CD4-positive, alpha-beta T cell treated with Interleukin-2 at 100 ng/mL for 4 hours (primary cell): ENCODE measurements at places on chromosomes 7 and 10.
A peak's percentile ranks its signal among the peaks of the same experiment; 100 is the strongest.

GRCh38 chr10:79178070-79178576, 109.4 kb downstream of the ZMIZ1 start:
- no peak for DNase-seq

DNA sequence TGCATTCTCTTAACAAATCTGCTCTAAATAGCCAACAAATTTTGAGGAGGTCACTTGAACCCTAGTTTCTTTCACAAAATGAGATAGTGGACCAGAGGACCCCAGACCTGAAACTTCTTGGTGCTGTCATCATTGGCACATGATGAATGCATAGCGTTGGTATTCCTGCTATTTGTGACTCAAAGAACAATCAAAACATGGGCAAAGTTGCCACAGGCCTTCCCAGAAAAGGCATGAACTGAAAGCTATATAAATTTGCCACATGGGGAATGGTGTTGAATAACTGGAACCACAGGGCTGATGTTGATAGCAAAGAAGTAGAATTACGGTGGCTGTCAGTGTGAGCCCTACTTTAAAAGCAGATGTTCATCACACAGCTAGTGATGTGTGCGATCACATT, 219.9 kb upstream of the KMT2E start:
- no peak for DNase-seq

DNA sequence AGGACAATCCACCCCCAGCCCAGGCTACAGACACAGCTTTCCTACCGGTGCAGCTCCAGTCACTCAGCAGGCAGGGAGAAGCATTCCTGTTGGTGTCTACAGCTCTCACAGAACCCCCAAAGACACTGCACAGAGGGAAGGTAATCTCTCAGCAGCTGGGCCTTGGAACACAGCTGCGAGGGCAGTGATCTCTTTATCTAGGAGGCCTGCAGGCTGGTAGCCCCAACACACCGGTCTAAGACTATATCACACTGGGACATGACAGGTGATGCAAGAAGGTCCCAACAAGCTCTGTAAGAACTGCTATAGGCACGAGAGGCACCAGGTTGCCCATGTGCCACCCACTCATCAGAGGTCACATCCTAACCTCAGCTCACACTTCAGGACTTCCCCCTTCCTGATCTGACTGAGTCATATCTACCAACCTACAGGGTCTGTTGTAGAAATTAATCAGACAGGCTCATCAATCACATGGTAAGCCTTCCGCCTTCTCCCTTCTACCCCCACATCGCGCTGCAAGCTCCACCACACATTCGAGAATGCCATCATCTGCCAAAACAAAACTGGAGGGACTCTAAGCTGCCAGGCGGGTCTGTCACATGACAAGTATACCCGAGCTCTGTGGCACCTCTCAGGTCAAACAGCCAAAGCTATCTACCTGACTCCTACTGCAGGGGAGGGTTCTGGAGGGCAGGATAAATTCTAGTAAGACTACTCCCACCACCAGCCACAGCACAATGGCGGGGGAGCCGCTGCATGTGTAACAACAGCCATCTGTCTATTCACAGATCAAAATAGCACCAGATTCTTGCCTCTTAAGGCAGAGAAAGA, 26.1 kb downstream of the FAM53B start:
- peak; percentile 93 for DNase-seq

- DNase-seq = peak; percentile 14
These were observed 135.8 kb downstream of the CAMK1D start for GRCh38 chr10:12484941-12485805.

DNA sequence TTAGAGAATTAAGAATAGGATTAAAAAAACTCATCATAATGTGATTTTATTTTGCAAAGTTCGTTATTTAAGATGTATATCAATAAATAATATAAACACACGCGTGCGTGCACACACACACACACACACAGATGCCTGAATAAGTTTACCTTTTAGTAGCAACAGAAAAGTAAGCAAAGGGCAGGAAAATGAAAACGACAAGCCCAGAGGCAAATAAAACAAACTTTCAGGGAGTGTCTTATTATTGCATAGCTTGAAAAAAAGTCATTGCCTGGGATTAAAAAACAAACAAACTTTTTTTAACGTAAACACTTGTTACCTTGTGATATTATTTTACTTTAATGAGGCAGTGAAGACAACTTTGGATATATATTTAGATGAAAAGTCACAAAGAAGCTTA, 226.4 kb downstream of the BAMBI start:
- DNase-seq = no peak

GRCh38 chr10:553233-553632, 136.2 kb downstream of the DIP2C start:
- no peak for DNase-seq

DNA sequence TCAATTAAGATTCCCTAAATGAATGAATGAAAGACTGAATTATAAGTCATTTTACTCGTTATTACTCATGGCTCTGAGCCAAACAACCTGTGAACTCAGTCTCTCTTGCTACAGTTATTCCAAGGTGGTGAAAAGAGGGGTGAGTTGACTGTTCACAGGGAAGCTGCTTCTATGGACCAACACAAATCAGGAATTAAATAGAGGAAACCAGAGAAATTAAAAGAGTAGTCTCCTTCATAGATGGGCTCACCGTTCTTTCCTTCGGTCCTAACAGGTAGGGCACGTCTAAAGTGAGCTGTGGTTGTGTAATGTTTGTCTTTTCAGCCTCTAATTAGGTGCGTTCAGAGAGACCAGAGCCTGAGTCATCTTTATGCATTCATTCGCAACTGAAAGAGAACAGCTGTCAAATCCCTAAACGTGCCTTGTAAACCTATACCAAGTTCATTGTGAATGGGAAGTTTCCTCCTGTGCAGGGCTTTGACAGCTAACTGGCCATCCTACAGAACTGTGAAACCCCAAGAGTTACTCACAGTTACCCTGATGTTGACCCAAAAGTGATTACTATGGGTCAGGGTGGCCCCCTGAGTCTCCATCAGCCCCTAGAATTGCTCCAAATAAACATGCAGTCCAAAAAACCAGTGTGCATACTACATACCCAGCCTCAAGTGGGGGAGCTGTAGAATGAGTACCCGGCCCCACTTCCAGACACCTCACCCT, 18.2 kb upstream of the C10orf53 start:
- no peak for DNase-seq

GRCh38 chr10:107166403-107166802, 1.9 kb upstream of the SORCS1 start:
- no peak for DNase-seq
